SHP77 (cell line): ENCODE measurements at places on chromosomes 7 and 10.

DNA sequence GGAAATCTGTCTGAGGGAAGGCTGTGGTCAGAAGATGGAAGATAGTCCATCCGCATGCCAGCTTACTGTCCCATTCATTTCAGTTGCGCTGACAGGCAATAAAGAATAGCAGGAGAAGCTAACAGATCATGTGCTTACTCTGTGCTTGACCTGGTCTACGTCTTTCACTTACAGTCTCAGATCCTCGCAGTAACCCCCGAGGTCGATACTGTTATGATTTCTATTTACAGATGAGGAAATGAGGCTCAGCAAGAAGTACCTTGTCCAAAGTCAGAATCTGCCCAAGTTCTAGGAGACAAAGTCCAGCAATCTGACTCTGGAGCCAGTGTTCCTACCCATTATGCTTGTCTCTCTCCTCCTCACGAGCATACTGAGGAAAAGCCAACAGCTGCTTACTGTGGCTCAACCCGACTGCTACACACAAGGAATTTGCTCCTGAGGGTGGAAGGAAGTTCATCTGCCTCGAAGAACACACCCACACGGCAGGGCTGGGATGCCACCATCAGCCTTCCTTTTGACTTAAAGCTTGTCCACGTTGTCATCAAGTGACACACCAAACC, 74.2 kb downstream of the MINPP1 start:
- DNase-seq, result no peak

- DNase-seq, result no peak
Observed at GRCh38 chr10:49054753-49055152, 60.6 kb downstream of the VSTM4 start.

DNA sequence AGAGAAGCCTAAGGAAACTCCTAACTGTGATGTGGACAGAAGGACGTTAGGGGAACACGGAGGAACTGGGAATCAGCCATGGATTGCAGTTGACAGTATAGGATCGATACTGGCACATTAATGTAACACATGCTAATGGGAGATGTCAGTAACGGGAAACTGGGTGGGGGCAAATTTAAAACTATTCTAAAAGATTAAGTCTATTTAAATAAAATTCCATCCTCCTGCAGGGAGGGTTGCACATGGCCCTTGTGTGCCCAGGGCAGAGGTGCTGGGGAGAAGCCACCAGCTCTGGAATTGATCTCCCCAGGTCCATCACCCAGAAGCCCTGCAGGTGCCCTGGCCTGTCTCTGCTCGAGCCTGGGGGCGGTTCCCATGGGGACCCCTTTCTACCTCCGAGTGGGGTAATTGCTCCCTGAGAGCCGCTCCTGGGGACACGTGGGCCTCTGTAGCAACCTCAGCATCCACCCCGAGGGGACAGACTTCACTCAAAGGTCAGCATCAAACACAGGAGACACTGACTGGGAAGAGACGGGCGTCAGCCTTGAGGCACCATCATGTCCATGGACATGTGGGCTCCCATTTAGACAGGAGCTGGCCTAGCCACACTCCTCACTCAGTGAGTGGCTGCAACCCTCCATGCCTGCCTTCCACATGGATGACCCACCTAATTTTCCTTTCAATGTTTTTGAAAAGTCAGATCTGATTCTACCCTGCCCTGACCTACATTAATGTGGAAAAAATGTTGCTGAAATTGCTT, 21.1 kb downstream of the SCART1 start:
- DNase-seq, result no peak

GRCh38 chr7:75817116-75817515, 3.5 kb upstream of the CCL24 start:
- no peak for DNase-seq

DNA sequence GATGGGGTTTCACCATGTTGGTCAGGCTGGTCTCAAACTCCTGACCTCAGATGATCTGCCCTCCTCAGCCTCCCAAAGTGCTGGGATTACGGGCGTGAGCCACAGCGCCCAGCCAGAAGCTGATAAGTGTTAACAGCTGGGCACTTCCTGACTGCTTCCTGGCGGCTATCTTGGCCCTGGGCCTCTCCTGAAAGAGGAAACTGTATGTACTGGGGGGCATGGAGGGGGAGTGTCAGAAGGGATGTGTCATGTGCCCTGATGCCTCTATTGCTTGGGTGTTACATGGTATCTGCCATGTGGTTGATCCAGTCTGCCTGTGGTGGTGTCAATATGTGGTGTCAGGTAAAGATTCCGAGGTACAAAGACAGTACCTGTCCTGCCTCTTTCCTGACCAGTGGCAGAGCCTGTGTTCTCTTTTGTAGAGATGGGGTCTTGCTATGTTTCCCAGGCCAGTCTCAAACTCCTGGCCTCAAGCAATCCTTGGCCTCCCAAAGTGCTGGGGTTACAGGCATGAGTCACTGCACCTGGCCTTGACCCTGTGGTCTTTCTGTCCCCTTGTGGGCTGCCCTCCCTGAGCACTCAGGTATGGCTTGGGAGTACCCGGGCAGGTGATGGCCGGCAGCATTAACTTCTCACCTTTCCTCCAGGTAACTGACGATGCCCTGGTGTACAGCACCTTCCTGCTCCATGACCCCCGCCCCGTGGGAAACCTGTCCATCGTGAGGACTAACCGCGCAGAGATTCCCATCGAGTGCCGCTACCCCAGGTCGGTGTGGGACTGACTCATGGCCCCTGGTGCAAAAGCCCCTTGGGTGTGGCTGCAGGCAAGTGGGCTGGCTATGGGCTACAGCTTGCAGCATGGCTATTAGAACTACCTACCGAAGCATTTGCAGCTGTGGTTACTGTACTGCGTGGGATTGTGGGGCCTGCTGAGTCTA, 4.4 kb downstream of the ZP3 start:
- no peak for DNase-seq

- DNase-seq, result no peak
Observed at GRCh38 chr10:130222381-130222780, 86.2 kb downstream of the GLRX3 start.

DNA sequence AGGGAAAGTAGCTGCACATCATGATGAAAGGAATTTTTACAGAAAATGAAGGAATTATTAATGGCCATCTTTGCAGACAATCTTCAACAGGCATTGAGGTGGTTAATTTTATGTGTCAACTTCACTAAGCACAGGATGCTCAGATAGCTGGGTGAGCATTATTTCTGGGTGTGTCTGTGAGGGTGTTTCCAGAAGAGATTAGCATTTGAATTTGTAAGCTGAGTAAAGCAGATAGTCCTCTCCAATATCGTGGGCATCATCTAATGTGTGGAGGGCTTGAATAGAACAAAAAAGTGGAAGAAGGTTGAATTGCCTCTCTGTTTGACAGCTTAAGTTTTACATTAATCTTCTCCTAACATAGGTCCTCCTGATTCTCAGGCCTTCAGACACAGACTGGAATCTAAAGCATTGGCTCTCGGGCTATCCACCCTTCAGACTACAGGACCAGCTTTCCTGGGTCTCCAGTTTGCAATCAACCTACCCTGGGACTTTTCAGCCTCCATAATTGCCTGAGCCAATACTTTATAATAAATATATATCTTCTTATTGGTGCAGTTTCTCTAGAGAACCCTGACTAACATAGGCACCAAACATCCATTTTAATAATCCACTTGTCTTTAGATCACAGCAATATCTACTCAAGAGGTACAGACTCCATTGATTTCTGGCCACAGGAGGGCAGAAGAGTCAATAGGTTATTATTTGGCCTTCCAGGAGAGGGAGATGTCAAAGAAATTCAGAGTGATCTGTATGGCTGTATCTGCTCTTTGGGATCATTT, 10.5 kb upstream of the CRPPA start:
- peak; percentile 47 for DNase-seq

DNA sequence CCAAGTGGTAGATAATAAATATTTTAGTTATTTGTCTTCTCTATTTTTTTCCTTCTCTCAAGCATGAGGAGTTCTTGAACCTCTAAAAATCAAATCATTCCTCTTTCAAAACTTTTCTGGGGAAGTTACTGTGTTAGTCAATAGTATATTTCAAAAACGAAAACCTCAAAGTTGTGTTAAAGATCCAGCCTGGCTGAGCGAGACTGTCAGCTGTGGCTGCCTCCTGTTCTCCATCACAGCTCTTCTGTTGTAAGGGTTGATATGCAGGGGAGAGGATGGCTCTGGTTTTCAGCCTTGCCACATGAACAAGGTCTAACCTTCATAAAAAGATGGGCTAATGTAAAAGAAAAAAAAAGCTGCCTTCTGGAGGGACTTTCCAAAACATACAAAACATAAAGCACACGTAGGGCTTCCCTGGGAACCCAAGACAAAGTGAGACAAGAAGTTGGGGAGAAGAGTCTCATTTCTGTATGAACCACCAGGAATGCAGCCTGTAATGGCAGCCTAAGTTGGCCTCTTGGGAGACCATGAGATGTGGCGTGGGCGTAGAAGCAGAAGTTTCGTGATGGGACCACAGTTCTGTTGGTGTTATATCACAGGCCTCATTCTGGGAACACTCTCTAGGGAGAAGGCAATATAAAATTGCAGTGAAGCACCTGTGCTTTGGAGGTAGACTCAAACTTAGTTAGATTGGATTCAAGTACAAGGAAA, 77.9 kb upstream of the FHIP2A start:
- no peak for DNase-seq

GRCh38 chr10:80924063-80924952, 386.6 kb downstream of the SH2D4B start:
- no peak for DNase-seq

DNA sequence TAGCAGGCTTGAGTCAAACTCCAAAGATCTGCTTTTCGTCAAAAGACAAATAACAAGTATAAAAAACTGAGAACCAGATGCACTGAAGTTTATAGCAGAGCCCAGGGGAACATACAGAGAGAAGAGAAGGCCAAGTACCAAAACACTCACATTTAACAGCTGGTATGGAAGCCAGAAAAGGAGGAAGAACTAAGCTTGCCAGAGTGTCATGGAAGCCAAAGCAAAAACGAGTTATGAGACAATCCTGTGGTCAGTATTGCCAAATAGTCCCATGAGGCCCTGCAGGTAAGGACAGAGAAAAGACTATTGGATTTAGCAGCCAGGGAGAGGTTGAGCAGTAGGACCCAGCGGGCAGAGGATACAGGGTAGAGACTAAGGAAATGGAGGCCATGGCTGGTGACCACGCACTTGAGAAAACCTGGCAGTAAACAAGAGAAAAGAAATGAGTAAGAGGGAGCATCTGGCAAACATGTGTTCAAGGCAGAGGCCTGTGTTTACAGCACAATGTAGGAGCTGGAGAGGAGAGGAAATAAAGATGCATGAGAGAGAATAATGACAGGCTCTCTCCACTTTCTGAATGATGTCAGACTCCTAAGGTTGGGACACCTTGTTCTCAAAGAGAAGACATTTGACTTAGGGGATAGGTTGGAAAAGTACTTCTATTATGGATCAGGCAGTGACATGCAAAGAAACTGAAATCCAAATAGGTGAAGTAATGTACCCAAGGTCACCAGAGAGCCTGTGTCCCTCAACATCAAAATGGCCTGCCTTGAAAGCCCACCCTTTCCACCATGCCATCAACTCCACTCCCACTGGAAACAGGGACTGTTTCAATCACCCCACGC, 9.1 kb downstream of the CREB3L2 start:
- DNase-seq, result peak; percentile 18

GRCh38 chr10:129899276-129900130, 64.6 kb downstream of the EBF3 start:
- no peak for DNase-seq

GRCh38 chr10:770975-771374, 81.5 kb upstream of the DIP2C start:
- DNase-seq, result no peak

DNA sequence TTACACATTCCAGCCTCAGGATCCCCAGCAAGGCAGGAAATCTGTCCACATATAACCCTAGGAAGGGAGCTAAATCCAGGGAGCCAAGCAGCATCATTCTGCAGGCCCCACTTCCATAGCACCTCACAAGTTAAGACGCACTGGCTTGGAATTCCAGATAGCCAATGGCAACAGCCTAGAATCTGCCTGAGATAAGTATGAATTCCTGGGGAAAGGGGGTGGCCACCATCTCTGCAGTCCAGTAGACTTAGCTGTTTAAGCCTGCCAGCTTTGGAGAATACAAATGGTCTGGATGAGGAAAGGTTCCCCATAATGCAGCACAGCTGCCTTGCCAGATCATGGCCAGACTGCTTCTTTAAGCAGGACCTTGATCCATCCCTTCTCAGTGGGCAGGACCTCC, 179.4 kb upstream of the PRSS1 start:
- no peak for DNase-seq

DNA sequence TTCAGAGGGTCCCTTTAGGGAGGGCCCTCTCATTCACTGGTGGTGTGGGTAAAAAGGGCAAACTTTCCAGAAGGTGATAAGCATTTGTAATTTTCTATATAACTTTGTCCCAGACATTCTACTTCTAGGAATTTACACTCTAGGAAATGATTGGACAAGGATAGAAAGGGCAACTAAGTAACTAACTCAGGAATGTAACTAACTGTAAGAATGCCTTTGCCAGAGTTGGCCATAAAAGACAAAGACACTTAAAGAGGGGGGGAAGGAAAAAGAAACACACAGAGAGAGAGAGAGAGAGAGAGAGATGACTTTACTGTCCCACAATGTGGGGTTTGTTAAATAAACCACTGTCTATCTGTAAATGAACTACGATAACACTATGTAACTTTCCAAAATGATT, 38.5 kb upstream of the ITPRID1 start:
- no peak for DNase-seq
